ENCODE measurements at places on chromosomes 6 and 20. TPM values are rescaled to one million over a fixed set of nuclear protein-coding genes. Genes with fewer than 3 reads are reported as not detected.

TREML2 gene
- polyA plus RNA-seq = 53.1 TPM

POPDC3 gene
- polyA plus RNA-seq = not detected

ME1 gene
- polyA plus RNA-seq = not detected

KHDRBS2 gene
- 16.0 TPM for polyA plus RNA-seq

NOX3 gene
- polyA plus RNA-seq = not detected

ADGRF5 gene
- polyA plus RNA-seq = not detected

NQO2 gene
- 13.3 TPM for polyA plus RNA-seq

LY86 gene
- 310 TPM for polyA plus RNA-seq

NAPB gene
- 4.1 TPM for polyA plus RNA-seq

VSTM2L gene
- polyA plus RNA-seq = not detected

LAMA5 gene
- 0.50 TPM for polyA plus RNA-seq

IL17F gene
- not detected for polyA plus RNA-seq

ARFGEF3 gene
- polyA plus RNA-seq = not detected

CENPQ gene
- polyA plus RNA-seq = 4.5 TPM

LST1 gene
- 37.6 TPM for polyA plus RNA-seq

MEP1A gene
- not detected for polyA plus RNA-seq

Measured in naive B cell (primary cell).